Neuronal stem cell (in vitro differentiated cells): ENCODE measurements at places on chromosomes 12 and 14.

DNA sequence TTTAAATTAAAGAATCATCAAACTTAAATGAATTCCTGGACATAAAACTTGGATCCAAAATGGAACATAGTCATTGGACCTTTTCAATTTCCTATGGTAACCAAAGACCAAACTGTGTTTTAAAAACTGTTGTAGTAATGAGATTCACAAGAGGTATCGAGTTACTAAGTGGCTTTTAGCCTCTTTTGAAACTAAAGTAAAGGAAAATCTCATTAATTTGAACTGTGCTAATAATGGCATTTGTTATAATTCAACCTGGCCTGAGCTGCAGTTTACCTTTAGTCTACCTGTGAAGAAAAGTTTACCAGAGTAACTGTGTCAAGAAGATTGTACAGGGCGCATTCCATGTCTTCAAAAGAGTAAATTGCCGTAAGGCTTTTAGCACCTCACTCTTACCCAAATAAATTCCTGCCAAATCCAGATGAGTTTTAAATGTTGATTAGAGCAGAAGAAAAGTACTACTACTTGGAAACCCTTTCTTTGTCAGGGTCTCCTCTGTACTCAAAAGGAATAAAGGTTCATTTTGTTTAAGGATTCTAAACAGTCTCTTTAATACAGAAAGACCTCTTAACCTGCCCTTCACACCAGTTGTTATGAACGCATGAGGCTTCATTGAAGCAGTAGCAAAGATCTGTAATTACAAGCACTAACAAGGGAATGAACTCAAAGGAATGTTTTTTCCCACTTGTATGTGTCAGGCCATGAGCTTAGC, 17.1 kb upstream of the MED13L start:
- DNase-seq: no peak

DNA sequence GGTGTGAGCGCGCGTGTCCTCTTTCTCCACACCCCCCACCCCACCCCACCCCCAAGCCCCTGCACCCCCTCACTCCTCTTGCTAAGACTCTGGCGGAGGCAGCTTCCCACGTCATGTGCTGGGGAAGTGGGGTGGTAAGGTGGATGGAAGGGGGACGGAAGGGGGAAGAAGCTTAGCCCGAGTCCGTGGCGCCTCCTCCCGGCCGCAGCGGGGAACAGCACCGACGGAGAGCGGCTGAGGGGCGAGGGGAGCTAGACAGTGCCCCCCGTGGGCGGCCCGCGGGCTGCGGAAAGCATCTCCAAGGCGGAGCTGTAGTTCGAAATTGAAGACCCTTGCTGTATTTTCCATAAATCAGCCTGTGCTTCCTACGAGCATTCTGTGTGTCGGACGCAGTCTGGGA, 588 bp upstream of the GRIN2B start:
- DNase-seq: peak; percentile 56

GRCh38 chr14:91140672-91141071, 26.8 kb downstream of the DGLUCY start:
- DNase-seq: peak; percentile 15

GRCh38 chr12:39807043-39807442, 187.4 kb upstream of the ABCD2 start:
- no peak for DNase-seq

DNA sequence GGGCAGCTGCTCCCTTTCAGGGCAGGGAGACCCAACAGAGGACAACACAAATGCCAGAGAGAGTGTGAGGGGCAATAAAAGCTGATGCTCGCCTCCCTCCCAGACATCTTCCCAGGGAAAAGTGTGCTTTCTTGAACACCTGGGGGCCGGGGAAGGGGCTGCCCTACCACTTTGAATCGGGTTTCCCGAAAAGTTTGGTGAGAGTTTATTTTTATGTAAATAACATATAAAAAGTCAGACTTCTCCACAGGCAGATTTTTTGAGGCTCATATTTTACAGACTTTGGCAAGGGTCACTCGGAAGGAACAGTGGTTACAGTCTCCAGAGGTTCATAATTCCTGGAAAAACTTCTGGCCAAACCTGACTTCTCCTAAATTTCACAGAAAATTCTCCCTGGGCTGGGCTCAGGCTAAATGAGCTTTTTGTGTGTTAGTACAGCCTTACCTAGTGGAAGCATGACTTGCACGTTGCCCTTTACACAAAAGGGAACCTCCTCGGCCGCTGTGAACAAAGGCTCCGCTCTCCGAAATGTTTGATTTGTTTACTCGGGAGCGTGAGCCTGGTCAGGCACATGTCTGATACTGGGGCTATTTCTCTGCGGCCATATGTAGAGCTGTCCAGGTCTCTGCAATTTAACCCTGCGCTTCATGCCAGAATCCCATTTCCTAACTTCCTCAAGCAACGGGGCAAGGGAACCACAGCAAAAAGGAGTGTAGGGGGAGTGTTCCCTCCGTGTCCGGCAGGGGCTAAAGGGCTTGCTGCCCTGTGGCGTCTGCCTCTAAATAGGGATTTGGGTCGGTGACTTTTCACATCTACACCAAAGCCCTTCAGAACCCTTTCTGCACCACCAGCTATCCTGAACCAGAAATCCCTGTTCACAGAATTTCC, 3.4 kb downstream of the RTL1 start:
- peak; percentile 59 for DNase-seq

- DNase-seq: no peak
These were observed 1.0 kb downstream of the ITFG2 start for GRCh38 chr12:2813214-2814185.

- DNase-seq: no peak
These were observed 1.3 kb downstream of the NAA30 start for GRCh38 chr14:57391517-57392195.

GRCh38 chr14:102586420-102587104, 5.9 kb upstream of the RCOR1 start:
- DNase-seq: no peak

DNA sequence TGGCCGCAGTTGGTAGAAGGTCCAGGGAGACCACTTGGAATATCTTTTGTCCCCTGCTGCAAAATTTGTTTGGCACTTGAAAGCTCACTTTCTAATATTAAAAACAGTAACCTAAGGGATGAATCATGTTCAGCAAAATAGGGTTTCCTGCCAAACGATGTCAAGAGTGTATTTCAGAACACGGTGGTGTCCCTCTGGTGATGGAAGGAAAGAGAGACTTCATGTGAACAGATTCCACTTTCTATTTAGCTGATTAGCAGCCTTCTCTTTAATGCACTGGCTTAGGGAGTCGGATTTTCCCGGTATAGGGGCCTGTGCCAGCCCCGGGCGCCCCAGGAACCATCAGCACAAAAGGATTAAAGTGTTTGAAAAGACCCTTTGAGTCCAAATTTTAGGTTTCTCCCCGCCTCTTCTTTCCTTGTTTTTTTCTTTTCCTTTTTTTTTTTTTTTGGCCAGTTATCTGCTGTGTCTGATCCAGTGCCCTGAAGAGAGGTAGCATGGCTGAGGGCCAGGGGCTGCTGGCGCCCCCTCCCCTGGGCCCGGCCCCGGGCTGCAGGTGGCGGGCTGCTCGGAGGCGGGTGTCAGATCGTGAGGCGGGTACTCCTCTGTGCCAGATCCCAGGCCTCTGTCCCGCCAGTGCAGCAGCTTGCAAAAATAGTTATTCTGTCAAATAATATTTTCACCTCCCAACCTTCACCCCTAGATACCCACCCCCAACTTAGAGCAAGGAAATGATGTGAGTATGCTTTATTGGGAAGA, 88.3 kb downstream of the TESC start:
- DNase-seq: no peak

- peak; percentile 84 for DNase-seq
These were observed 613 bp downstream of the ARHGEF40 start for GRCh38 chr14:21070610-21071224.

DNA sequence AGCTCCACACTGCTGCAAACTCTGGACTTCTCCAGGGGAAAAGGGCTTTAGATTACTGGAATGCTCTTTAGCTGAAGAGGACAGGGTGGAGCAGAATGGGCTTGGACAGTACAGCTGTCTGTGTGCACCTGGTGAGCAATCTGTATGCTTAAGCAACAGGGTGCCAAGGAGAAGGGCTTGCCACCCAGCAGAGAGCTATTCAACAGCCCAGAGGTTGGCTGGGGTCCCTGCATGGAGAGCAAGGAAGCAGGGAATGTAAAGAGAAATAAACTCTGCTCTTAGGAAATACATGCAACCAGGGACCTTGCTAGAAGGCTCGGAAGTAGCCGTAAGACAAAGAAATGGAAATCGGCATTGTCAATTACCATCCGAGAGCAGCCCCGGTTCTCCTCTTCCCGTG, 53.0 kb upstream of the CORO1C start:
- DNase-seq: no peak

GRCh38 chr14:95185767-95186392, 28.6 kb upstream of the DICER1 start:
- no peak for DNase-seq

- DNase-seq: no peak
These were observed 23.9 kb downstream of the SLC7A7 start for GRCh38 chr14:22791301-22791700.

GRCh38 chr14:77589099-77589498, 27.3 kb downstream of the SPTLC2 start:
- no peak for DNase-seq

DNA sequence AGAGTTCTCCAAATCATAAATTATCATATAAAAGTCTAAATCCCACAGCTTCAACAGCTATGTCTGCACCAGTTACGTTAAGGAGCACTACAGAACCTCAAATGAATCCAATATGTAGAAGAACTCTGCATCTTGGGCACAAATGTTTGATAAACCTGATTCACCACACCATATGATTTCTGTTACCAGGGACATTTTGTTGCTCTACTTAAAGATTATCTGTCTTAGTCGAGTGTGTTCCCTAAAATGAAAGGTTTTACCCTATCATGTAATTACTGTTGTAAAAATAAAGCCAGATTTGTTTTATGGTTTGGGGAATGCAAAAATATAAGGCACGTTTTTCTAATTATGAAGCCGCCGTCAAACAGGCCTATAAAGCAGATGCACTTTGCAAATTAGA, 363.1 kb downstream of the EGLN3 start:
- no peak for DNase-seq

DNA sequence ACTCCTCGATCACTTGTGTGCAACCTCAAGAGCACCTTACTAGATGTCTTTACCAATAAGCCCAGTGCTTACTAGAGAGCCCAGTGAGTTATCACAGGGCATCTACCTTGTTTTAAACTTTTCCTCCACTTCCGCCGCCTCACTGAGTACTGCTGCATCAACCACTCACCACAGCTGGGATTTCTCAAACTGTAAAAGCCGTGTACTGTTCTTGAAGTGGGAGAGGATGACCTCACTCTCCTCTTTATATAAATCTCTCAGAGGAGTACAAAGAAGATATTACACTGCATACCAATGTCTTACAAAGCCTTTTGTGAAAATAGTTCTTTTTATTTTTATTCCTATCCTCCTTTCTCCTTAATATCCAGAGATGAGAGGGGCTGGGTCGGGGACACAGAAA, 94.1 kb downstream of the PLCZ1 start:
- no peak for DNase-seq

DNA sequence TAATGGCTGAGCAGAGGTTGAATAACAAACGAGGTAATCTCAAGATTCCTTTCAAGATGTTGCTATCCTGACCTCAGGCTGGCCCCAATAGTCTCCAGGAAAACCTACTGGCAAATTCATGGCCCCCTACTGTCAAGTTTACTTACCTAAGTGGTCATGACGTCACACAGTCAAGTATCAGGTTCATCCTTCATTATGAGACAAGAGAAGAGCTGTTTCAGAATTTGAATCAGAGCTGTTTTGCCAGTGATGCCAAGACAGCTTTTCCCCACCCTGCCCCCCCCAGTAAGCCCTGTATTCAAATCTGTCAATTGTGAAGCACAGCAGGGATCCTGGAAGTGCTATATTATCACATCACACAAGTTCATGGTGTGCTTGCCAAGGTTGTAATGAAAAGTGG, 509.6 kb downstream of the NOVA1 start:
- DNase-seq: no peak

GRCh38 chr12:109428037-109428629, 49.0 kb downstream of the KCTD10 start:
- DNase-seq: peak; percentile 27

GRCh38 chr12:65946419-65946818, 122.1 kb downstream of the HMGA2 start:
- no peak for DNase-seq

- no peak for DNase-seq
These were observed 17.5 kb upstream of the GPATCH2L start for GRCh38 chr14:76134231-76134630.

DNA sequence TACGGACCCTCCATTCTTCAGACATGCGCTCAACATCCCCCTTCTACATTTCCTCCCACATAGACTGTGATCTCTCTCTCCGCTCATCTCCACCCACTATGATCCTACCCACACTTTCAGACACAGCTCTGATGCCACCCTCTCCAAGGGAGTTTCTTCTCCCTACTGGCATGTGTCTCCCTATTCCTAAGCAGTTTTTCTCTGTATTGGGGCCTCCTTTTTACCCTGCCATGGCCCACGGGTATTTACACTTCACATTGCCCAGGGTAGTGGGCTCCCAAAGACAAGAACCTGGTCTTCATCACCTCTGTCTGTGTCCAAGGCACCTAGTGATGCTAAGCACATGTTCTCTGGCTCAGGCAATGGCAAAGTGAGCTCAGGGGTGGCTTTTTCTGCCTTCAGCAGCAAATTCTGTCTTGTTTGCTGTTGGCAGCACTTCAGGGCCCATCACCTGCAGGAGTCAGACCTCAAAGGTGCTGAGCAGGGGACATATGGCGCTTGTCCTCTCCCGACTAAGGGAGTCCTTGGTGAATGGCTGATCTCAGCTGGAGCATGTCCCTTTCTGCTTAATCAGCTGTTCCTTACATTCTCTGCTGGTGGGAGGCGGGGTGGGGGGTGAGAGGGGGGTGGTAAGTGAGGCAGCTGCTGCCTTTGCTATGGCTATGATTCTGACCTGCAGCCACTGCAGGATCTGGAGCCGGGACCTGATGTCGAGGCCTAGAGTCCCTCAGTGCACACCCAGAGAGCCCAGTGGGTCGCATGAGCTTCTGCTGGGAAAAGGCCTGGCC, 256.8 kb downstream of the PCNX1 start:
- DNase-seq: no peak

DNA sequence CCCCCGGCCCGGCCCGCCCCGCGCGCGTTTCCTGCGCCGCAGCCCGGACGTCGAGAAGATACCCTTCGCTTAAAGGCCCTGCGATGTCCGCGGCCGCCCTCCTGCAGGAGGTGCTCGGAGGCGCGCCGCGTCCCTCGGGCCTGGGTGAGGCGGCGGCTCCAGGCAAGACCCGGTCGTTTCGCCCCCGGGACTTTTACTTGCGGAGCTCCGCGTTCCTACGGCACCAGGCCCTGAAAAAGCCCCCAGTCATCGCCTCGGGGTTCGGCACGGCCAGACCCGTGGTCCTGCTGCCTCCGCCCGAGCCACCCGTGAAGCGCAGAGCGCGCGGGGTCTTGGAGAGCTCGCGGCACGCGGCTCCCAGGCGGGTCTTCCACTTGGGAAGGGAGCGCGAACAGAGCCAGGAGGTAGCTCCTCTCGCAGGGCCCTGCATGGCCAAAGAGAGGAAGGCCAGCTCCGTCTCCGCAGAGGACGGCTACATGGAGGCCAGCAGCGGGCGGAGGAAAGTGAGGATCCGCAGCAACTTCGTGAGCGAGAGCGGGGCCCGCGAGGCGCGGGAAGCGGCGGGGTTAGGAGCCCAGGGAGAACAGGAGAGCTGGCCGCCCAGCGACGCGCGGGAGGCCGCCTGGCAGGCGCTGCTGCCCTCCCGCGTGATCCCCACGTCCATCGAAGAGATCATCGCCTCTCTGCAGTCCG, 26.9 kb downstream of the TTC6 start:
- DNase-seq: peak; percentile 47
